ENCODE measurements at places on chromosomes 7 and 10. TPM values are rescaled to one million over a fixed set of nuclear protein-coding genes. Genes with fewer than 3 reads are reported as not detected.

Gene ENKUR
- polyA plus RNA-seq, result 6.9 TPM

Gene CALML3
- 0.49 TPM for polyA plus RNA-seq

Gene ADRA2A
- polyA plus RNA-seq, result 0.29 TPM

Gene TMEM236
- 0.54 TPM for polyA plus RNA-seq

Gene PLAC9
- polyA plus RNA-seq, result 45.2 TPM

Gene TMEM139
- 5.2 TPM for polyA plus RNA-seq

Gene PNLIPRP1
- polyA plus RNA-seq, result 0.15 TPM

Gene SNCG
- 4.7 TPM for polyA plus RNA-seq

Gene NAT16
- not detected for polyA plus RNA-seq

Gene ABCB4
- 0.79 TPM for polyA plus RNA-seq

Gene GDF2
- polyA plus RNA-seq, result 0.13 TPM

Gene CRHR2
- 0.15 TPM for polyA plus RNA-seq

Gene ACSM6
- polyA plus RNA-seq, result 0.63 TPM

Gene MCM10
- polyA plus RNA-seq, result 8.4 TPM

Gene LLCFC1
- polyA plus RNA-seq, result 0.25 TPM

Gene SLC26A4
- 1.3 TPM for polyA plus RNA-seq

Gene AHCYL2
- polyA plus RNA-seq, result 17.6 TPM

Gene FAM180A
- 0.24 TPM for polyA plus RNA-seq

Gene ZNF22
- polyA plus RNA-seq, result 69.0 TPM

Gene CALML5
- polyA plus RNA-seq, result not detected

Gene NUTM2A
- 3.5 TPM for polyA plus RNA-seq

Gene GSTO2
- 27.3 TPM for polyA plus RNA-seq

Gene TMEM168
- polyA plus RNA-seq, result 54.6 TPM

Gene ZCCHC24
- polyA plus RNA-seq, result 32.9 TPM

Gene KLLN
- 1.4 TPM for polyA plus RNA-seq

Gene GNB2
- 271 TPM for polyA plus RNA-seq

Gene SLC18A3
- polyA plus RNA-seq, result not detected

Gene PSPH
- 15.8 TPM for polyA plus RNA-seq

Gene KMT2C
- 35.9 TPM for polyA plus RNA-seq

Gene PCGF6
- polyA plus RNA-seq, result 12.7 TPM
